Inflammatory macrophage (primary cell): ENCODE measurements at places on chromosomes 7 and 10.
A peak's percentile ranks its signal among the peaks of the same experiment; 100 is the strongest.

DNA sequence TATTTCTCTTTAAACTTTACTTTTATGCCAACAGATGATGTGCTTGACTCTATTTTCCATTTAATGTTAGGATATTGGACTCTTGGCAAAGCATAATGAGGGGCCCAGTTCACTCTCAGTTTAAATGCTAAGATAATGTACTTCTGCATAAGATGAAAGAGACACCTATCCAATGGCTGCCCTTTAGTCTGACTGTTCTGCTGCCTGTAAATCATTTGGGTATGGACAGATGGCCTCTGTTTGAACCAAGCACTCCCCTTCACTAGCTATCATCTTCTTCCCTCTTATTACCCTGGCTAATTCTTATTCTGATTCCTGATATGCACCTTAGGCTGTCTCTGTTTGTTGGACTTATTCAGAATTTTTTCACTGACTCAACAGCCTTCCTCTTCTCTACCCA lies 72.1 kb downstream of the SEM1 start:
- no peak for DNase-seq

DNA sequence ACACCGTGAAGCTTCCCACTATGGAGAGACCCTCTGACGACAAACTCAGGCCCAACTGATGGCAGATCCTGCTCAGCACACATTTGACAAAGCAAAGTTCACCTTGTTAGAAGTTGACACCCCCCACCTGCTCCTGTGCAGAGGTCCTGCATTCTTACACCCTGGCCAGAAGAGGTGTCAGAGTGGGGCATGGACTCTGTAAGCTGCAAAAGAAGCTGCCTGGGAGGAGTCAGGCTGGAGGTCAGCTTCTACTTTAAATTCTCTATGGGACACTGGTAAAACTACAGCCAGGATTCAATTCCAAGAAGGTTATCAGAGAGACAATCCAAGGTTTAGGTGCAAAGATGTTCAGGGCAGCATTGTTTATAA lies 20.0 kb upstream of the TNS3 start:
- DNase-seq = no peak

DNA sequence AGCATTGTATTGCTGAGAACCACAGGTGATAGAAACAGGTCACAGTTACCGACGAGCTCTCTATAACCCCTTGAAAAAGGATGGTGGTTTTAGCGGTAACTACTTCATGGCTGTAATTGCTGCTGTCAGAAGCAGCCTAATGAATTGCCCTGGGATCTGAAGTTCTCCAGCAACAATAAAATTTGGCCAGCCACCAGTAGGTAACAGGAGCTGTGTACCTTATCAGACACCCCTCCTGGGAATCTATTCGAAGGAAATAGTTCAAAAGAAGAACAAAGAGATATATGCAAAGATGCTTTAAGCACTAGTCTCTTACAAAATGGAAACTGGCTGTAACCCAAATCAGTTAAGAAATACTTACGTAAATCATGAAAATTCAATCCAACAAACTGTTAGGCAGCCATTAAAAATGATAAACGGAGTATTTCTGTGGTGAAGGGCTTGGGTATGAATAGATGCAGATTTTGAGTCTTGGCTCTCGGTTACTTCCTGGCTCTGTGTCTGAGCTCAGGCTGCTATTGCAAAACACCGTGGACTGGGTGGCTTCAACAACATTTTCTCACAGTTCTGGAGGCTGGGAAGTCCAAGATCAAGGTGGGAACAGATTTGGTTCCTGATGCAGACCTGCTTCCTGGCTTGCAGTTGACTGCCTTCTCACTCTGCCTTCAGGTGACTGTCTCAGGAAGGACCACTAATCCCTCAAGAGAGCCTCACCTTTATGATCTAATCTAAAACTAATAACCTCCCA lies 1.6 kb downstream of the MSRB2 start:
- DNase-seq = peak; percentile 33

DNA sequence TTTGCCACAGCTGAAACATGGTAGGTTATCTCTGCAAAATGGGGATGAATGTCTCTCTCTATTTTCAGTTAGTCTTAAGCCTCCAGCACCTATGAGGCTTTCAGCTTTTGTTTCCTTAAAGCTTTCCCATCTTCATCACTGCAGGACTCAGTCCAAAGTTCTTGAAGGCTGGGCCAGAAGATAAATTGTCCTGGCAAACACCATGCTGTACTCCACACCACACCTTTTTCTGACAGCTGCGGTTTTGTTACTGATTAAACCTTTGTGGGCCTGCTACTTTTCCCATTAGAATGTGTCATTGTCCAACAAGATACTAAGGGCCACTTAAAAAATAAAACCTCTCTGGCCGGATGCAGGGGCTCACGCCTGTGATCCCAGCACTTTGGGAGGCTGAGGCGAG lies 87.2 kb upstream of the A1CF start:
- no peak for DNase-seq

DNA sequence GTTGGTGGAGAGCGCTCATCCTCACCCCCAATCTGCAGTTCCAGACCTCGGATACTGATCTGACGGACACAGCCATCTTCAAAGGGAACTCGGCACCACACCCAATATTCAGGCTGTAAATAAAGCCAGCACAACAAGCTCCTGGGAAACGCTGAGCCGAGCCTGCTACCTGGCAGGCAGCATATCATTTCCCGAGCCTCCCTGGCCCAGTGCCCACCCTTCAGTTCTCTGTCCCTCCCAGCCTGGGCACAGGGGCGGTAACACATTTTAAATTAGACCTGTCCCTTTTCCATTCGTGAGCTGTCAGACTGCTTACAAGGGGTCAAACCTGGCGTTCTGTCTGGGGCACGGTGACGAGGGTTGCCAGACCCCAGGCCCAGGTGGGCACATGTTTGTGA lies 250.5 kb downstream of the ARHGAP12 start:
- no peak for DNase-seq

GRCh38 chr7:28748346-28748745 lies 209.8 kb downstream of the TRIL start:
- peak; percentile 41 for DNase-seq

GRCh38 chr10:62062752-62063512 lies 161.4 kb downstream of the ARID5B start:
- DNase-seq = no peak

DNA sequence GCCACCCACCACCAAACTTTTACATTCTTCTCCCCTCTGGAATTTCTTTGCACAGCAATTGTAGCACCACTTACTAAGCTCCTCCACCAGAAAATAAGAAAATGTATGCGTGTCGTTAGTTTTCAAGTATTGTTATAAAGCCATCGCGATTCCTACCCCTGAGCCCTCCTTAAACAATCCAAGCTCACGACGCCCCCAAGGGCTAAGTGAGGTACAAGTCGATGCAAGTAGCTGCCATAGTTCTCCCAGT lies 1.3 kb downstream of the FRAT2 start:
- peak; percentile 24 for DNase-seq

DNA sequence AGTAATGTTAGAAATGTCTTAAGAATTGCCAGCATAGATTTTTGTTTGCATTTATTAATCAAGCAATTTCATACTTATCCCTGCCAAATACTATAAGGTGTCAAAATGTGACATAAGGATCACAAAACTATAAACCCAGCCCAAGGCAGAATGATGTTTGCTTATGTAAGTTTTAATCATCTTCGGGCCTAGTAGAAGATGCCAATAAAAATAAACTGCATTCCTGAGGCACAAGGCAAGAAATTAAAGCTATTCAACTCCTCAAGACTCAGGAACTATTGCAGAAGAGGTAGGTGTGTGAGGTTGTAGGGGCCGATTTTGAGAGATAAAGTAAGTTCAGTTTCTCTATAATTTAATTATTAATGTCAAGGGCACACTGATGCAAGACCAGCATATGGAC lies 189.4 kb upstream of the AHR start:
- DNase-seq = no peak

DNA sequence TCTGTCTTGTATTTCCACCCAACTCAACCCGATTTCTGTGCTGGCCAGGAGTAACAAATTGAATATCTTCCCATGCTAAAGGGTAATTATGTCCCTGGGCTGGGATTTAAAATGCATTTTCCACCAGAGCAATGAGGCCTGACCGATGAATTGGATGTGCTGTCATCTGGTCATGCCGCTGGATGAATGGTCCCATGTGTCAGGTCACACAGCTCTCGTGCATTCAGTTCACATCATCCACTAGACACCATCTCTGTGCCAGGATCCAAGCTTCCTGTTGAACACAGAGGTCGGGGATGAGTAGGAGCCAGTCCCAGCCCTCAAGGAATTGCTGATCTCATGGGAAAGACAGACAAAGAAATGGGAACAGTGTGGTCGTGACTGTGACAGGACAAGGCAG lies 200.8 kb downstream of the ADRA2A start:
- DNase-seq = no peak

- DNase-seq = peak; percentile 96
These were observed 14.5 kb downstream of the C7orf57 start for GRCh38 chr7:48049850-48050249.

GRCh38 chr7:50953303-50953702 lies 170.6 kb upstream of the GRB10 start:
- no peak for DNase-seq

DNA sequence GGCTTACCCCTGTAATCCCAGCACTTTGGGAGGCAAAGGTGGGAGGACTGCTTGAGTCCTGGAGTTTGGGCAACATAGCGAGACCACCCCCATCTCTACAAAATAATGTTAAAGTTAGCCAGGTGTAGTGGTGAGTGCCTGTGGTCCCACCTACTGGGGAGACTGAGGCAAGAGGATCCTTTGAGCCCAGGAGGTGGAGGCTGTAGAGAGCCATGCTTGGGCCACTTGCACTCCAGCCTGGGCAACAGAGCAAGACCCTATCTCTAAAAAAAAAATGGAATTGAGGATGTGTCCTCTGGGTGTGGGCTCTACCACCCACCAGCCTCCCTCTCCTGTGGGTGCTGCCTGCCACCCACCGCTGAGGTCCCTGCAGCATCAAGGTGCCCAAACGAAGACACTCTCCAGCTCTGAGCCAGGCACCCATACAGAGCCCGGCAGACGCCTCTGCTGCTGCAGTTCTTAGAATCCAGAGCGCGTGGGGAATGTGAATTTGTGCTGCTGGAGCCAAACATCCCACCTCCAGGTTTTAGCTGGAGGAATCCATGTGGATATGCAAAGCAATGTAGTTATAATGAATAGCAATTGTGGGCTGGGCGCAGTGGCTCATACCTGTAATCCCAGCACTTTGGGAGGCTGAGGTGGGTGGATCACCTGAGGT lies 176.0 kb upstream of the TNRC18 start:
- no peak for DNase-seq

- no peak for DNase-seq
These were observed 368.2 kb upstream of the NPVF start for GRCh38 chr7:25596443-25596842.

- no peak for DNase-seq
These were observed 3.2 kb downstream of the MRPL43 start for GRCh38 chr10:100983868-100984671.

GRCh38 chr7:157686285-157686894 lies 349.6 kb downstream of the DNAJB6 start:
- no peak for DNase-seq

DNA sequence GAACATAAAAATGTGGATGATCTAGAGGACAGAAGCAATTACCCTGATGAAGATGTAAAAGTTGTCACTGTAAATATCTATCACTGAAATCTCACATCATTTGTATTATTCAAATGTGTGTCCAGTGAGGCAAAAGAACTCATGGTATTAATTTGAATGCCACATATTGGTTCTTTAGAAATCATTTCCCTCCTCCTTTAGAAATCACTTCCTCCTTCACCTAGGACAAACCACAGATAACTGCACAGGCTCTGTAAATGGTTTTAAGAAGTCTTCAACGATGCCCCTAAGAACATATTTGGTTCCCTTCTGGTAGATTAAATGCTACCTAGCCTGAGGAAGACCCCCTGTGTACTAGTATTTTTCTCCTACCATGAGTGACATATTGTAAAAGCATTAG lies 33.1 kb upstream of the ZNF518A start:
- DNase-seq = no peak

DNA sequence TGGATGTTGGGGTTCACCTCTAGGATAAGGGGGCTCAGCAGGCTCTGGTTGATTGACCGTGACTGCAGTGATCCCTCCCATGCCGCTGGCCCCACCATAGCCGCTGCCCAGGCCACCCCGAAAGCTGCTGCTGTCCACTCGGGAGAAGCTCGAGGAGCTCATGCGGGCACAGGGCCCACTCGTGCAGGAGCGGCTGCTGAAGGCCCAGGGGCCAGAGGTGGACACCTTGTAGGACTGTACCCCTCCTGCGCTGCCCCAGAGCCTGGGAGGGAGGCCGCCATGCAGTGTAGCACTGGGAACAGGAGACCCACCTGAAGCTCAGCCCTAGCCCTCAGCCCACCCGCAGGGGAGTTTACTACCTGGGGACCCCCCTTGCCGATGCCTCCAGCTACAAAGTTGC lies 70.0 kb downstream of the CHRM2 start:
- DNase-seq = no peak

DNA sequence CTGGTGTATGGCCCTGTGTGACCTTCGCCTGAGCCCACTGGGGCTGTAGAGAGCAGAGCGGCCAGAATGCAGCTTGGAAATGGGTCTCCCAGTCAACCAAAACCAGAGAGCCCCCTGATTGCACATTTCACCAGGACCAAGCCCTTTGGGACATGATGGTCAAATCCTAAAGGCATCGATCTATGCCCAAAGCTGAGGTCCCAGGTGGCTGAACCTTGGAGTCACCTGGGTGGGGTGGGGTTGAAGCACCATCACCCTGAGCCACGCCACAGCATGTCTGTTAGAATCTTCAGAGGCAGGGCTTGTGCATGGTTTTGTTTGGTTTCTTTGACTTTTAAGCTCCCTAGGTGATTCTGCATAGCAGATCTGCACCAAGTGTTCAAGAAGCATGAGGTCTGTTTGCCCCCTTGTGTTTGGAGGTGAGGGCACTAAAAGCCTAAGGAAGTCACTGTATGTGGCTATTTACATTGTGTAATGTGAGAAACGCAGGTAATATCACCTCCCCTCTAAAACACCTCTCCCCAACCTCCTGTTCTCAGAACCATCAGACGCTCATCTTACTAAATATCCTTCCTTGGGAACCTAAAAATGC lies 9.6 kb downstream of the PKD1L1 start:
- DNase-seq = no peak

DNA sequence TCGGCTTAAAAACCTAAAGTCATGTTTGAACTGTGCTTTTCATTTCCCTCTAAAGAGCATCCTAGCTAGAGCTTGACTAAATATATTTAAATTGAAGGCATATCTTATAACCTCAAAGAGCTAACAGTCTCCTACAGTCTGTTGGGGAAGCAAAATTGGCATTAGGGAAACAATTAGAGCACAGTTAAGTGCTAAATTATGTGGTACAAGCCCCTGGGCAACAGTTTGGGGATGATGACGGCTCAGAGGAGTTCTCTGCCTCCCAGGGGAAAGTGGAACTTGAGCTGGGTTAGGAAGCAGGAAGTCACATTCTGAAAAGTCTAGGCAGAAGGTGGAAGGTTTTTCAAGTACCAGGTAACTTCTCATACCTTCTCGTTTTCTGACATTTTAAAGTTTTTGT lies 18.6 kb upstream of the GOT1 start:
- DNase-seq = no peak

GRCh38 chr10:130053561-130053960 lies 57.1 kb downstream of the C10orf143 start:
- DNase-seq = no peak

DNA sequence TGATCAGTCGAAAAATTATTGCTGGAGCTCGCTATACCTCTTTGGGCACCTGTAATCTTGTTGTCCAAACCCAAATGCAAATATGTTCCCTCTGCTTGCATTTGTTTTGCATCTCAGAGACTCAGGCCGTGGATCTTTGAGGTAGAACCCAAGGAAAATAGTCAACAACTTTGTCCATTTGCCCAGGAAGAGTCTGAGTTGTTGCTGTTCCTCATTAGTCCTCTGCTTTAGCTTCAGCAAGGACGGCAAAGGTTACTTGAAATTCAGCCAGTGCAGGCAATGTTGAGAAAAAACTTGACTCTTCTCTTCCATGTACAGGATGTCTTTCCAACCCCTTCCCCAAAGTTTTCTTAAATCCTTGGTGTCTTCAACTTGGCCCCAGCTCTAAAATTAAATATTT lies 45.8 kb downstream of the PDK4 start:
- DNase-seq = no peak
